CD4-positive, alpha-beta T cell treated with Interleukin-12 subunit alpha and Interleukin-12 subunit beta, for 1 hour (primary cell): ENCODE measurements at places on chromosomes 4 and X.
A peak's percentile ranks its signal among the peaks of the same experiment; 100 is the strongest.

- no peak for DNase-seq
These were observed 16.7 kb downstream of the HMX1 start for GRCh38 chr4:8854931-8855330.

- DNase-seq, result no peak
These were observed 147.6 kb downstream of the STK32B start for GRCh38 chr4:5198656-5199541.

GRCh38 chrX:46754586-46755061 lies 4.3 kb downstream of the SLC9A7 start:
- DNase-seq, result no peak

DNA sequence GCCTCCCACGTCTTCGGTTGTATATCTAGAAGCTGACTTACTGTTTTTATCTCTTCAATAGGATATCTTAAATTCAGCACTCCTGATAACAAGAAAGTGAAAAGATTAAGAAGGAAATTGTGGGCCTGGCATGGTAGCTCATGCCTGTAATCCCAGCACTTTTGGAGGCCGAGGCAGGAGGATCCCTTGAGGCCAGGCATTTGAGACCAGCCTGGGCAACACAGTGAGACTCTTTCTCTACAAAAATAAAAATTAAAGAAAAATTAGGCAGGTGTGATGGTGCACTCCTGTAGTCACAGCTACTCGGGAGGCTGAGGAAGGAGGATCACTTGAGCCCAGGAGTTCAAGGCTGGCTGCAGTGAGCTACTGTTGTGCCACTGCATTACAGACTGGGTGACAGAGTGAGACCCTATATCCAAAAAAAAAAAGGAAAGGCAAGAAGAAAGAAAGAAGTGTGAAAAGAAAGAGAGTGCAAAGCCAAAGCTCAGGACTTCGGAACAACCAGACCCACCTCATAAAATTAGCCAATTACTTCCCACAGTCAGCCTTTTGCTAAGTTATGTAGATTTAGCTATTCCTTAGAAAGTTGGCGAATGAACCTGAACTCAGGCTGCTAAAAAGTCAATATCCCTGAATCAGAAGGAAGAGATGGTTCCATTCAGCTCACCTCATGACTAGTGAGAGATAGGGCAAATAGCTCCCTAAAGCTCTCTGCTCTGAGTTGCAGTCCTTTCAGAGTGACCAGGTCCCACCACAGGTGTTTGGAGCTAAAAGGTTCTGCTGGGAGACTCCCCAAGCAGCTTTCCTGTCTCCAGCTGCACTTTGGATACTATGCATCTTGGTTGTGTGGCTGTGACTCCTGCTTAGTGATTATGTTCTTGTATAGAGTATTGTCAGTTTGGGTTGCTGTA lies 9.2 kb downstream of the FGG start:
- no peak for DNase-seq

DNA sequence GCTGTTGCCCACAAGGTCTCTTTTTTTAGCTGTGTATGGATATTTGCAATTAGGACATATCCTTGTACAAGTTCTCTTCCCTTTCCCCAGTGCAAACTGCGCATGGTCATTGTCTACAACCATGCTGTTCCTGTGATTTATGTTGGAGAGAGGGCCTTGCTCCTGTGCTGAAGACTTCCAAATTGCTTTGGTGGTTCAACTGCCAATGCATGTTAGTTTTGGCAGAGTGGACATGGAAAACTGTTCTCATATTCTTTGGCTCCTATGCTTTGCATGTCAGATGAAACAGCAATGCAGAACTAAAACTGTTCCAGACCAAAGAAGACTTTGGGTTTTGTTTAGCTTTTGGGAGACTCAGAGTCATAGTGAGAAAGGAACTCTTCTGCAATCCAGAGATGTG lies 148.8 kb upstream of the EDNRA start:
- DNase-seq, result no peak

GRCh38 chr4:5420266-5420665 lies 288.1 kb downstream of the EVC2 start:
- DNase-seq, result no peak

DNA sequence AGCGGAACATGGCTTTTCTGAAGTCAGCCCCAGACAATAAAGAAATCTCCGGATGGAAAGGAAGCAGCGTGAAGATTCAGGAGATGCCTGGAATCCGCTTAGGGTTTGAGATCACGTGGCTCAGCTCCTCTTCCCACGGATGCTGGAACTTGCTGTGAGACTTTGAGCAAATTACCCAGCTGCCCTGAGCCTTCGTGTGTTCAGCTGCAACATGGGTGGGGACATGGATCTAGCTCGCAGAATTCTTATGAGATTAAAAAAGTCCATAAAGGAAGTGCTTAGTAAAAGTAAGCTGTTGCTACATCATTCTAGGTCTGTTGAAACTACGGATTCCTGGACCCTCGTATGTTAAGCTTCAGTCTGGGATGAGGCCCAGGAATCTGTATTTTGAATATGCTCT lies 55.7 kb upstream of the STIM2 start:
- DNase-seq, result no peak

- no peak for DNase-seq
These were observed 25.3 kb upstream of the GBA3 start for GRCh38 chr4:22667332-22667940.

- DNase-seq, result no peak
These were observed 297.0 kb upstream of the DCAF8L1 start for GRCh38 chrX:28278251-28278650.

DNA sequence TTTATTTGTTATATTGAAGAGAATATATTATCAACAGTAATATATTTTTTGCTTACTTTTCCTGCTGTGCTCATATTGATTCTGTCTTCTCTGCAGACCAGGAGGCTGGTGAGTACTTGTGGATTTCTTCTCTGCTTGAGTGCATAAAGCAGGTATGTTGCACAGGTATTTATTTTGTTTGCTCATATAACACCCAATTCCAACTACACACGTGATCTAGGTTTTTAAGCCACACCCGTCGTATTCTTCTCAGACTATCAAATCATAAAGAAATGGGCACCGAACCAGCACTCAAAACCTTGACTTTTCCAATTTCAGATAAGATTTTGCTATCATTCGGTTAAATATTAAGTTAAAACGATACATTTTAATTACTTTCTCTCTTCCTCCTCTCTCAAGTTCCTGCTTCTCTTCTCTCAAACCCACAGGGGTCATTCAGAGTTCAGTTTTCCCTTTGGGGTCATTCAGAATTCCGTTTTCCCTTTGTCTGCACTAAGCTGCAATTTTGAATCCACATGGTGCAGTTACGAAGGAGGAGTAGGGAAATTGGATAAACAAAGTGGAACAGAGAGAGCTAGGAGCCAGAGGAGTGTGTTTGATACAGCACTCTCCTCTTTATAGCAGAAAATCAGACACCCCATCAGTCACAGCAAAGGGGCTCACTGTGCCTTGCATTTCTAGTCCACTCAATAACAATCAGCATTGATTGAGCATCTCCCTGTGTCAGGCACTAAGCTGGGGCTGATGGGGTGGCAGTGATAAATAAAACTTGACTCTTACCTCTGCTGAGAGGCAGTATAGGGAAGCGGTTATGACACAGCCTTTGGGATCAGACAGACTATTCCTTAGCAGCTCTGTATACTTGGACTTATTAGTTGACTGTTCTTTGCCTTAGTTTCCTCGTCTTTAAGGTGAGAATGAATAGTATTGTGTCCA lies at the start of gene ADH1C:
Gene ADH1C (minus strand): TSS at position 145 of the 936 bp plus-strand sequence. CDS start 71 bp downstream, at position 74.
- DNase-seq, result no peak

DNA sequence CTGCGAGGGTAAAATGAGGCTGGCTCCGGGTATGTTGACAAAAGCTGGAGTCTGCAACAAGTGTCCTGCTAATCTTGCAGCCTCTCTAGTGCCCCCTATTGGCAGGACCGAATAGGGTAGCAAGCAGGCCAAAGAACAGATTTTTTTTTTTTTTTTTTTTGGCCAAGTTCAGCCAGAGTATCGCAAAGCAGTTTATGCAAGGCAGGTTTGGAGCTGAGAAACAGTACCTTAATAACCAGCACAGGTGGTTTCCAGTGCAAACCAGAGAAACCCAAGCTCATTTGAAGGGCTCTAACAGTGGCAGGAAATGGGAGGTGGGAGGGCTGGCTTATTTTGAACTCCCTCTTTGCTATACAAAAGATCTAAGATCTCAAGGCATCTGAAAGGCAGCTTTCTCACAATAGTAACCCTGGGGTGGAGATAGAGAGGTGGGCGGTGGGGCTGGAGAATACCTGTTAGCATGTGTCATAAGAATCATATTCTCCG lies 38.2 kb upstream of the OCIAD2 start:
- peak; percentile 40 for DNase-seq

DNA sequence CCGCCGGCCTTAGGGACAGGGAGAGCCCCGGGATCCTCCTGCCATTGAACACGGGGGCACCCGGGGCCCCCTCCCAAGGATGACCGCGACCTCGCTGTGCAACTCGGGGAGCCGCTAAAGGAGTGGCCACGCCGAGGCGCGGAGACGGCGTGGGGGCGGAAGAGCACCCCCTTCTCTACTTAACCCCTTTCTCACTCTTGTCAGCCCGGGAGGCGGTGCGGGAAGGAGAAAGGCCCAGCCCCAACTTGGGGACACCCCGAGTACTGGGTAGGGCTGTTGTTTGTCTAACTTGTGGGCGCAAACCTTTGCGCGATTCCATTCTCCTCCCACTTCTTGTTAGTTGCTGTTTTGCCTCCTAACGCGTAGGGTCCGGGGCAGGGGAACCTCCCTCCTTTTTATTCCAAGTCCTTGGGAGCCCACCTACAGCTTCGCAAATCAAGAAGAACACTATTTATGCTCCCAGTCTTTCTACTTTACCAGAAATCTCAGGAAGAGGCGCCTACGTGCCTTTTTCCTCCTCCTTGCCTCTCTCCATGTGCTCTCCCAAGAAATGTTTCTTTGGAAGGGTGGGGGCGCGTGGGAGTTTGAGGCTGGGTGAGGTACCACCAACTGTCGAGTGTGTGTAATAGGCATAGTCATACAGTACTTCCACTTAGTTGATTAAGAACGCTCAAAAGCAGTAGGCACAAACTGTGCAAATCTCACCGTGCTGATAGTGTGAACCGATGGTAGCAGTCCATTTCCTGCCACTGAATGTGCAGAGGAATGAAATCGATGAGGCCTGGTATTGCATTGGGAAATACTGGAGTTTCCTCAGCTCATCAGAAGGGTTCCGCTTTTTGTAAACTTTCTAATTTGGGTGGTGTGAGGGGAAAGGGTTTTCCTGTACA lies 813 bp downstream of the DIAPH2 start:
- peak; percentile 42 for DNase-seq

- no peak for DNase-seq
These were observed 11.3 kb downstream of the PSAPL1 start for GRCh38 chr4:7423391-7423790.

- DNase-seq, result no peak
These were observed 87.6 kb downstream of the JAKMIP1 start for GRCh38 chr4:6112606-6113290.
